ACHN (cell line): ENCODE measurements at places on chromosomes 5 and 9.

- DNase-seq = no peak
Observed at GRCh38 chr5:98941131-98941883, 12.5 kb upstream of the CHD1 start.

GRCh38 chr9:114452219-114453165 is 52.8 kb downstream of the WHRN start:
- no peak for DNase-seq

GRCh38 chr5:53123702-53124101 is 14.1 kb upstream of the MOCS2 start:
- DNase-seq = peak; percentile 6

DNA sequence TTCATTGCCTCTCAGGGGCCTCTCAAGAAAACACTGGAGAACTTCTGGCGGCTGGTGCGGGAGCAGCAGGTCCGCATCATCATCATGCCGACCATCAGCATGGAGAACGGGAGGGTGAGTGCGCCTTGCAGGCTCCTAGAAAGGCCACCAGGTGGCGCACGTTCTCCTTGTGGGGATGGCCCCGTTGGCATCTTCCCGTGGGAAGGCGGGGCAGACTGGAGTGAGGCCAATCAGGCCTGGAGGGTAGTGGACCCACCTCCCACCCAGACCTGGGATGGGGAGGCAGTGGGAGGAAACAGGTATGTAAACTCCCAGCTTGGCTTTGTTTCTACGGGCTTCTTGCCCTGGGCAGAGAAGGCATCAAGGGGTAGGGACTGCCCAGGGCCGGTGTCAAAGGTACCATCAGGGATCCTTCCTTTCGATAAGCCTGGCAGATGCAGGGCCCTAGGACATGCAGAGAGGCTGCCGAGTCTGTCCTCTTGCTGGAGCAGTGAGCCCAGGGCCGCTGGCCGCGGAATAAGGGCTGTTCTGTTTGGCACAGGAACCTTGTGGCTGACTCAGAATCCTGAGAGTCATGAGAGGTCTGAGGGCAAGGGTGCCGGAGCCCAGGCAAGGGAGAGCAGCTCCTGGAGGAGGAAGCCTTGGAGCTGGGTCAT is 18.9 kb upstream of the SPTLC1 start:
- DNase-seq = peak; percentile 82

- DNase-seq = no peak
Observed at GRCh38 chr5:135214897-135215616, 181.0 kb upstream of the PITX1 start.

- DNase-seq = no peak
Observed at GRCh38 chr5:124124711-124125229, 612.8 kb downstream of the CSNK1G3 start.

DNA sequence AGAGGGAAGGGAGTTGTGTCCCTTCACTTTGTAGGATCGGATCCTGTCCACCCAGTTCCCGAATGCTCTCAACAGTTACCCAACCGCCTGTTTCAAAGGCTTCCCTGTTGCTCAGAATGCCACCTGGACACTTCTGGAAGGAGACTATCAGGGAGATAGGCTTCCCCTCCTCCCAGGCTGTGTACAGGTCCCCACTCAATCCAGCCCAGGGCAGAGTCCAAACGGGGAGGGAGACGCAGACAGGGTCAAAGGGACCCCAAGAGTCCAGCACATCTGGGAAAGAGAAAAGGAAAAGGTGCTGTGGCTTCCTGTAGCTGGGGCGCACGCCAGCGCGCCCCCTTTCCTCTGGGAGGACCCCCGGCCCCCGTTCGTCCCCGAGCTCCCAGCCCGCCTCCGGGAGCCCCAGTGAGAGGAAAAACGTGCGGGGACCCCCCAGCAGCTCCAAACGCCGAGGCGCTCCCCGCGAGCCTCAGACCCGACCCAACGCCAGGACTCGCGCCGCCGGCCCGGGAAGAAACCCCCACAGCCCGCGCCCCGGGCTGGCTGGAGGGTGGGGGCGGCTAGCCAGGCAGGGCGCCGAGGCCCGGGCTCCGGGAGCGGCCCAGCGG is 640 bp downstream of the SURF4 start:
- DNase-seq = peak; percentile 38

- no peak for DNase-seq
Observed at GRCh38 chr5:74169701-74170100, 470.8 kb downstream of the ENC1 start.

DNA sequence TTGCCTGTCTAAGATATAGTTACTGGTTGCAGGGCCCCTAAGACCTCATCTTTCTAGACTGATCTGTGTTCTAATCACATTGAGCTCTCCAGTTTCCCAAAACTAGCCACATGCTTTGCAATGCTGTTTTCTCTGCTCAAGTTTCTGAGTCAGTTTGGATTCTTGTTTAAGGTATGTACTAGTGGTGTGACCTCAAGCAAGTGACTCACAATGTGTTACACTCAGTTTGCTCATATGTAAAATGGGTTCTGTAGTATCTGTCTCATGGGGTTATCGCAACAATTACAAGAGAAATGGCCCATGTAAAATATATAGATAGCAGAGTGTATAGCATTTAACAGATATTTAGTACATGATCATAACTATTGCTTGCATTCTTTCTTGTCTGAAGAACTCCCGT is 153.1 kb upstream of the ELL2 start:
- no peak for DNase-seq

DNA sequence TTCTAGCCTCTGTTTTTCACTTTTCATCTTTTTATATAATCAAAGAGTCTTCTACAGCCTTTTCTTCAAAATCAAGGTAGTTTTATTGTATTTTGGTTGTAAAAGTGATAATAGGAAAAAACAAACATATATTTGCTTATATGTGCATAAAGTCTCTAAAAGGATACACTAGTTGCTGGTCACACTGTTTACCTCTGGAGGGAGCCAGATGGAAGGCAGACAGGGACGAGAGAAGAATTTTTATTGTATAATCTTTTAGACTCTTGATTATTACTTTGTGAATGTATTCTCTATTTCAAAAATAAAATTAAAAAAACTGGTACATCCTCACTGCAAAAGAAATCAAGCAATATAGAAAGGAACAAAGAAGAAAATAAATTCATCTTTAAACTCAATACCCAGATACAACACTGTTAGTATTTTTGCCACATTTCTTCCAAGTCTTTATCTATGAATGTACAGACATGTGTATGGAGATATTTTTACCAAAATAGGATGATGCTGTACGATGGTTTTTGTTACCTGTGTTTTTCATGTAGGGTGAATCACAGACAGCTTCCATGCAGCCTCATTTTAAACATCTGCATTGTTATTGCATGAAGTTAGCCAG is 6.1 kb upstream of the RNF183 start:
- peak; percentile 45 for DNase-seq

- DNase-seq = no peak
Observed at GRCh38 chr5:66361070-66361469, 217.0 kb downstream of the SREK1 start.

- DNase-seq = no peak
Observed at GRCh38 chr9:76018235-76018634, 127.8 kb downstream of the PCSK5 start.

- DNase-seq = no peak
Observed at GRCh38 chr9:93354451-93354850, 97.0 kb upstream of the FAM120A start.
